Activated CD8-positive, alpha-beta memory T cell treated with anti-CD3 and anti-CD28 coated beads, Interleukin-2, amount 10 ng/mL, durations not matched to agents 7 days and 5 days (primary cell): ENCODE measurements at places on chromosomes 3 and 15.

DNA sequence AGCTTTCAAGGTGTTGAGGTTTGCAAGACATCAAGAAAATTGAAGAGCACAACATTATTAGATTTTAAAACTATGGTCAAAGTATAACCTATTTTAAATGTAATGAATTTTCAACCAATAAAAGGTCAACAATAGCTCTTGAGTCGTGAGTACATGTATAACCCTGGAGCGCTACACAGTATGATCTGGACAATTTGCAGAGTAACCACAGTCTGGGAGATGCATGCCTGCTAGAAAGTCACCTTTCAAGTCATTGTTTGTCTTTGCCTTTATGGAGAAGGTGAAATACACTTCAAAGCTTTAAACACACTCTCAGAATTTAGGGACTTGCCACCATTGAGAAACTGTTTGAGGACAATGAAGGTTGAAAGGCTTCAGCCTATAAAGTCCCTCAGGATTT lies 112.6 kb upstream of the ALCAM start:
- no peak overlapping the region for H3K4me3 ChIP-seq
- H3K27me3 ChIP-seq, result no peaks in the 10 kb centered on the region
- DNase-seq, result no peak
- no peak overlapping the region for H3K27ac ChIP-seq
- H3K4me1 ChIP-seq, result no peaks in the 10 kb centered on the region

- peaks cover 5% of the 10 kb centered on the region for H3K27me3 ChIP-seq
- no peak for DNase-seq
- no peaks in the 10 kb centered on the region for H3K36me3 ChIP-seq
- H3K4me1 ChIP-seq, result no peaks in the 10 kb centered on the region
Observed at GRCh38 chr3:155631323-155632019, 113.4 kb downstream of the PLCH1 start.

GRCh38 chr3:126851934-126852333 lies 131.0 kb upstream of the PLXNA1 start:
- no peaks in the 10 kb centered on the region for H3K36me3 ChIP-seq
- no peaks in the 10 kb centered on the region for H3K4me1 ChIP-seq
- no peak overlapping the region for H3K4me3 ChIP-seq

GRCh38 chr15:93469994-93470393 lies 381.0 kb upstream of the RGMA start:
- H3K4me1 ChIP-seq, result no peaks in the 10 kb centered on the region
- H3K4me3 ChIP-seq, result no peak overlapping the region
- no peaks in the 10 kb centered on the region for H3K27me3 ChIP-seq
- H3K27ac ChIP-seq, result no peak overlapping the region

- peaks cover 63% of the 10 kb centered on the region for H3K36me3 ChIP-seq
- H3K4me1 ChIP-seq, result peaks cover 26% of the 10 kb centered on the region
- peak; percentile 67 for DNase-seq
- H3K4me3 ChIP-seq, result peak overlapping the region; percentile 21
- H3K27ac ChIP-seq, result peak overlapping the region; percentile 50
Observed at GRCh38 chr15:78018946-78019644, 58.4 kb downstream of the TBC1D2B start.

GRCh38 chr3:51815614-51816013 lies 36.6 kb upstream of the IQCF6 start:
- no peak overlapping the region for H3K27ac ChIP-seq
- DNase-seq, result no peak
- peaks cover 17% of the 10 kb centered on the region for H3K4me1 ChIP-seq
- H3K27me3 ChIP-seq, result peaks cover 39% of the 10 kb centered on the region

DNA sequence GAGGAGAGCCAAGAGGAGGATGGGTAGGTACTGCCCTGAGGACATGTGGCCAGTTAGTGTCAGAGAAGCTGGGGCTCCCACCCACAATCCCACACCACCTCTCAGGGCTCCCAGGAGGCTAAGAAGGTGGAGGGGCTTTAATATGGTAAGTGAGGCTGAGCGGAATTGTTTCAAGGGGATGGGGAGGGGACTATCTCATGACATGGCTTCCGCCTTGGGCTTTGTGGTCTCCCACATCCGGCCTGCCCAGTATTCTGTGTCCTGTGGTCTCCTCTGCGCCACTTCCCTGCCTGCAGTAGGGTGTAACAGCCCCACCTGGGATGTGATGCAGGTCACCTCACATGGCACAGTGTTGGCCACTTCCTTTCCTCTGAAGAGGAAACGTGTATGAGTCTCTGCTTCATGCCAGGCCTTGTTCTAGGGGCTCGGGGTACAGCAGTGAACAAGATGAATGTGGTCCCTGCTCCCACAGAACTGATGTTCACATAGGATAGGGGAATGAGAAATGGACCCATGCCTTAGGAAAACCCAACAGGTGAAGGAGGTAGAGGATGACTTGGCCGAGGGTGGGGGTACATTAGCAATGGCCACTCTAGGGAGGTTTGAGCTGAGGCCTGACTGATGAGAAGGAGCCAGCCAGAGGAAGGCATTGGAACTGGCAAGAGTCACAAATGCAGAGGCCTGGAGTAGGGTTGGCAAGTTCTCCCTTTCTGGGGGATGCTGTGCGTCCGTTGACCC lies 3.2 kb downstream of the NEIL1 start:
- peaks cover 31% of the 10 kb centered on the region for H3K4me1 ChIP-seq
- H3K4me3 ChIP-seq, result peak overlapping the region; percentile 60
- H3K27me3 ChIP-seq, result peaks cover 24% of the 10 kb centered on the region
- peaks cover 43% of the 10 kb centered on the region for H3K36me3 ChIP-seq
- DNase-seq, result peak; percentile 95

GRCh38 chr3:175941352-175941751 lies 1082.2 kb downstream of the NAALADL2 start:
- H3K4me3 ChIP-seq, result no peak overlapping the region
- no peaks in the 10 kb centered on the region for H3K4me1 ChIP-seq
- DNase-seq, result no peak
- H3K27me3 ChIP-seq, result no peaks in the 10 kb centered on the region
- H3K27ac ChIP-seq, result no peak overlapping the region
- H3K36me3 ChIP-seq, result no peaks in the 10 kb centered on the region

DNA sequence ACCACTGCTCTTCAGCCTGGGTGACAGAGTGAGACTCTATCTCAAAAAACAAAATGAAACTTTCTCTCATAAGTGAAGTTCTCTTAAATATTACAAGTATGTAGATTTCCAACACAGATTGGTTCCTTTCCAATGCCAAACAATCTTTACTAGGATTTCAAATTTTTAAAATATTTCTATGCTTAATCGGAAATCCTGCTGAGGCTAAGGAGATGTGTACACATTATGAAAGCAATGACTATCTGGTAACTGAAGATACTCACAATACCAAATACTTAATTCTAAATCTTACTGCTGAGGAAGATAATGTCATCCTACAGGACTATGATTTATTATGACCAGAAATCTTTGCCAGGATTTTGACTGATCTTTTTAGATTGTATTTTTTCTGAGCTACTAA lies 255.6 kb upstream of the ZNF717 start:
- DNase-seq, result no peak
- no peaks in the 10 kb centered on the region for H3K36me3 ChIP-seq
- no peaks in the 10 kb centered on the region for H3K4me1 ChIP-seq
- no peak overlapping the region for H3K27ac ChIP-seq
- H3K27me3 ChIP-seq, result no peaks in the 10 kb centered on the region
- no peak overlapping the region for H3K4me3 ChIP-seq

GRCh38 chr3:184639351-184639750 lies 72.5 kb downstream of the MAGEF1 start:
- H3K27me3 ChIP-seq, result peaks cover 10% of the 10 kb centered on the region
- no peaks in the 10 kb centered on the region for H3K36me3 ChIP-seq
- no peak for DNase-seq
- H3K4me3 ChIP-seq, result no peak overlapping the region

DNA sequence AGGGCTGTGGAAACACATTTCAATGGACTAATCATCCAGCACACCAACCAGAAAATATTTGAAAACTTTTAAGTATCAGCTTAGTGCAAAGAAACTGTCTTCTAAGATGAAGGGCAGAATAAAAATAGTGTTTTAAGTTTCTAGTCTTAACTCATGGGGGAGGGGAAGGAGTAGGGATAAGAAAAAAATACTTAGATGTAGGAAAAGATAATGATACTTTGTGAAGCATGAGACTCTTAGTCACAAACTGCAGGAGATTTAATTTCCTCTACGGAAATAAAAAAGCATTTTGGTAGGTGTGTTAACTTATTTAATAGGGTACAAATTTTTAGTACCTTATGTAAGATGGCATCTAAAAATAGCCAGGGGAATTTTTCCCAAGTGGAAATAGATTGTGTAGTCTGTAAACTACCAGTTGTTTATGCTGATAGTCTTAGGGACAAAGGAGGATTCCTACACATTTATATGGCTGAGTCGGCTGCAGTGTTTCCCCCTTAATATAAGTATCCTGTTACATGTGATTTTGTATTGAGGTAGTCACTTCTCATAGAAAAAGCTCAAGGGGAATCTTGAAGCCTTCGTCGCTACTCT lies 78.2 kb upstream of the GBE1 start:
- H3K4me1 ChIP-seq, result no peaks in the 10 kb centered on the region
- peaks cover 5% of the 10 kb centered on the region for H3K27me3 ChIP-seq
- H3K27ac ChIP-seq, result no peak overlapping the region
- no peak for DNase-seq
- no peaks in the 10 kb centered on the region for H3K36me3 ChIP-seq

DNA sequence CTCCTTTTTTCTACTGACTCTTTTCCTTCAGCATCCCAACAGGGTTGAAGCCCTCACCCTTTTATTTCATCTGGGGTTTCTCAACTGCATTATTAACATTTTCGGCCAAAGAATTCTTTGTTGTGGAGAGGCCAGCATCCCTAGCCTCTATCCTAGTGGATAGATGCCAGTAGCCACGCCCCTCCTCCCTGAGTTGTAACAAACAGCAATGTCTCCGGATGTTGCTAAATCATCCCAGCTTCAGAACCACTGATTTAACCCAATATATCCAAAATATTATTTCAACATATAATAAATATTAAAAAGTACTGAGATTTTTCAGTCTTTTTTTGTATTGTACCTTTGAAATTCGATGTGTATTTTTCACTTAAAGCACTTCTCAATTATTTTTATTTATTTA lies 2.0 kb upstream of the RNF111 start:
- DNase-seq, result no peak
- peaks cover 4% of the 10 kb centered on the region for H3K27me3 ChIP-seq
- no peak overlapping the region for H3K27ac ChIP-seq
- no peak overlapping the region for H3K4me3 ChIP-seq
- H3K4me1 ChIP-seq, result peaks cover 45% of the 10 kb centered on the region

DNA sequence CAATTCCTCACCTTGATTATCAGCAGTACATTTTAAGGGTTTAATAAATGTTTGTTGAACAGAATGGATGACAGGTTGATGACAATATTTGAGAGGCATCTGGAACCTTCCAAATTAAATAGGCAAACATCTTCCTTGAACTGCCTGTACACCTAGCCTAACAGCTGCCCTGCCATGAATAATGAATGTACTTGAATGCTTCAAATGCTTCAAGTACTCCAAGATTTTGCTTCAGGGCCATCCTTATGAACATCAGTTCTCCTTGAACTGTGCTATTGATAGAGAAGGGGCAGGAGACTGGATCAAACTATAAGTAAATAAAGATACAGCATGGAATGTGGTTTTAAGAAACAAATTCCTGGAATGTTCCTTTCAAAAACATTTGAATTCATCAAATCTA lies 136.8 kb downstream of the CHST2 start:
- peaks cover 1% of the 10 kb centered on the region for H3K36me3 ChIP-seq
- no peaks in the 10 kb centered on the region for H3K27me3 ChIP-seq
- H3K4me3 ChIP-seq, result no peak overlapping the region
- DNase-seq, result no peak
- H3K27ac ChIP-seq, result no peak overlapping the region

GRCh38 chr3:72896996-72897757 lies 9.3 kb downstream of the GXYLT2 start:
- no peak for DNase-seq
- no peak overlapping the region for H3K27ac ChIP-seq
- H3K27me3 ChIP-seq, result peaks cover 53% of the 10 kb centered on the region
- no peaks in the 10 kb centered on the region for H3K4me1 ChIP-seq
- H3K36me3 ChIP-seq, result no peaks in the 10 kb centered on the region

DNA sequence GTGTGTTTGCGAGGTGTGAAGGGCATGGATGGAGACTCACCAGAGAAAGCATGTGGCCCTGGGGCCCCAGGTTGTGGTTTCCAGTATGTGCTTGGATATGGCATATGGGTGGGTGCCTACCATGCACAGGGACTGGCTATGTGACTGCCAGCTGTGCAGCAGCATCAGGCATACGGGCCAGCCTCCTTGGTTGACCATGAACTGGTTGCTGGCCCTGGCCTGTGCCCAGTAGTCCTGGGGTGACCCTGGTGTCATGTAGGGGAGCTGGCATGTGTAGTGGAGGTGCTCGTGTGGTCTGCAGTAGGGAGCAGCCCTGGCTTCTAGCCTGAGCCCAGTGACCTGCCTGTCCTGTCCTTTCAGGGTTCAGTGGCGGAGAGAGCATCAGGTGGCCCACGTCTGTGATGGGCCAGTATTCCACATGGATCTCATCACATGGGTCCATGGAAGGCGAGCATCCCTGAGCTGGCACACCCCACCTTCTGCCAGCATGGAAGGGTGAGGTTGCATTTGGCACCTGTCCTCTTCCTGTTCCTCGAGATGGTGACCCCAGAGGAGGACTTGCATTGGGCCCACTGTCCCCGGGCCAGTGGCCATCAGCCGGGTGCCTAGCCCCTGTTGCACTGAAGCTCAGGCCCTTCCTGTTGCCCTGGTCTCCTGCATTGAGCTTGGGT lies 228.9 kb downstream of the SNRPN start:
- H3K4me3 ChIP-seq, result no peak overlapping the region
- no peak for DNase-seq
- no peak overlapping the region for H3K27ac ChIP-seq

GRCh38 chr3:125110876-125111480 lies 55.2 kb upstream of the HEG1 start:
- no peak for DNase-seq
- peaks cover 45% of the 10 kb centered on the region for H3K4me1 ChIP-seq
- H3K27ac ChIP-seq, result peak overlapping the region; percentile 27
- peaks cover 6% of the 10 kb centered on the region for H3K27me3 ChIP-seq

- no peak for DNase-seq
- H3K36me3 ChIP-seq, result no peaks in the 10 kb centered on the region
- H3K27me3 ChIP-seq, result no peaks in the 10 kb centered on the region
Observed at GRCh38 chr3:81045976-81046375, 715.5 kb downstream of the GBE1 start.

DNA sequence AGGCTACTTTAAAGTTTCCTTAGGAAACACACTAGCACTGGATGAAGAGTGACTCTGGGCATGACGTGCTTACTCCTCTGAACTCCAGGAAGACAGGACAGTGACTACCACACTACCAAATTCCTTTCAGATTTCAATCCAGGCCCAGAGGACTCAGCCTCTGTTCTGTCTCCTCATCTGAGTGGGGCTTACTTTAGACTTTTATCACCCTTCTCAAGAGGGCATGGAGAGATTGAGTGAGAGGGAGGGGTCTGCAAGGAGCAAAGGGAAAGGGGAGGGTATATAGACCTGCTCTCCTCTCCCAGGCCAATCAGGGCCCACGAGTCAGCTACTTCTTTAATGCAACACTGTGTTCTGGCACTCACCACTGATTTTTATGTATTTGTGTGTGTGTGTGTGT lies 29.4 kb upstream of the RSL24D1 start:
- no peak for DNase-seq
- H3K27me3 ChIP-seq, result no peaks in the 10 kb centered on the region
- no peak overlapping the region for H3K4me3 ChIP-seq

GRCh38 chr3:177932346-177932745 lies 603.9 kb upstream of the KCNMB2 start:
- no peak overlapping the region for H3K27ac ChIP-seq
- no peaks in the 10 kb centered on the region for H3K36me3 ChIP-seq
- DNase-seq, result no peak
- H3K27me3 ChIP-seq, result no peaks in the 10 kb centered on the region

GRCh38 chr3:46471371-46471914 lies 6.7 kb upstream of the LTF start:
- peak; percentile 11 for DNase-seq
- no peak overlapping the region for H3K27ac ChIP-seq
- peaks cover 10% of the 10 kb centered on the region for H3K36me3 ChIP-seq
- peaks cover 41% of the 10 kb centered on the region for H3K27me3 ChIP-seq
